GM23248 (cell line): ENCODE measurements at places on chromosomes 3 and 15. TPM values are rescaled to one million over a fixed set of nuclear protein-coding genes. Genes with fewer than 3 reads are reported as not detected.

- peak; percentile 33 for DNase-seq
- H3K27ac ChIP-seq: no peak overlapping the region
- H3K4me1 ChIP-seq: peaks cover 9% of the 10 kb centered on the region
These were observed 4.9 kb upstream of the DUSP7 start for GRCh38 chr3:52061121-52061910.

GRCh38 chr3:34179716-34180115 lies 381.3 kb downstream of the PDCD6IP start:
- H3K36me3 ChIP-seq: no peaks in the 10 kb centered on the region
- no peak overlapping the region for H3K4me3 ChIP-seq
- no peaks in the 10 kb centered on the region for H3K4me1 ChIP-seq
- H3K27ac ChIP-seq: no peak overlapping the region
- no peaks in the 10 kb centered on the region for H3K27me3 ChIP-seq

DNA sequence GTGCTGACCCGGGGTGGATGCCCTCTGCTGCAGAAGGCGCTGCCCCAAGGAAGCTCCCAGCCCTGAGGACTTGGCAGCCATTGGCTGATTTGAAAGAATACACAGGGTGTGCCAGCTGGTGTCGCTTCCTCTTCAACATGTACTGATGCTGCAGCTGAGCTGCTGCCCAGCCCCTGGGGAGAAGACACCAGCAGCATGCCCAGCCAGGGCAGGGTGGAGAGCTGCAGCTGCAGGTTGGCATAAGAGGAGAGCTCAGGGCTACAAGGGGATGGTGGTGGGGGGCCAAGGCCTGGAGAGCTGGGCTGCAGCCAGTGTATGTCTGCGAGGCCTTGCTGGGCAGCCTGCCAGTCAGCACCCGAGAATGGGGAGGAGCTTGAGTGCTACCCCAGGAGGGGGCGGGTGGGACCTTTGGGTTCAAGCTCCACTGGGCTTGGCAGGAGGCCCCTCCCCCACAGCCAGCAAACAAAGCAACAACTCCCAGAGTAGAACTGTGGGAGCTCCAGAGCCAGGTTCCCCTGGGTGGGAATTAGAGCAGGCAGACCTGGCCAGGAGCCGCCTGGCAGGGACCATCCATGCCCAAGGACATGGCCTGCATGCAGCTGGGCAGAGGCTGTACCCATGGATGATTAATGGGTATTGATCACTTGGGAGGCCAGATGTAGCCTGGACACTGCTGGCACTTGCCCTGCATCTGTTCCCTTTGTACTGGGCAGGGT lies 9.2 kb upstream of the SEMA4B start:
- no peak overlapping the region for H3K27ac ChIP-seq
- no peak overlapping the region for H3K4me3 ChIP-seq

DNA sequence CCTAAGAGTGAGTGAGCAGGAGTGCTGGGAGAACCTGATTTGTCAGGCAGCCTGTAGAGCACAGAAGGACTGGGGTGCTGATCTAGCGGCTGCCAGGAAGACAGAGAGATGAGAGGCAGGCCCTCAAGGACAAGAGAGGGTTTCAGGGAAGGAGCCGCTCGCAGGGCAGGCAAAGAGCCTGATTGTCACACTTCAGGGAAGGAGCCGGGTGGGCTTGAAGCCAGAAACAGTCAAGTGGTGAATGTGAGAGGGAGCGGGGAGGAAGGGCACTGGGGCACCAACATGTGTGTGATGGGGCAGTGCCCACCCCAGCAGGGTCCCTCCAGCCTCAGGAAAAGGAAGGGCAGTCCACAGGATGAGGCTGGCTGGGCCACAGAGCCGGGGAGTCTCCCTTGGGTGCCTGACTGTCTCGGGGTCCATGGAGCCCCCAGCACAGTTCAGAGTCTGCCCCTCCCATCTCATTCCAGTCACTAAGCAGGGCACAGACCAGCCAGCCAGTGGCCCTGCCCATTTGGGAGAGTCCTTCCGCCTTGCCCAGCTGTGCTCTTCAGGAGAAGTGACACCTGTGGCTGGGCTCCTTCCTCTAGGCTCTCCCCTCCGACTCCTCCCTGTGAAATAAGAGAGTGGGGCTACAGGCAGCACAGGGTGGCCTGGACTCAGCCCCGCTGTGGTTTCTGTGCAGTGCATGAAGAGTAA lies 148.6 kb downstream of the RAB11A start:
- H3K4me1 ChIP-seq: no peaks in the 10 kb centered on the region
- H3K27me3 ChIP-seq: peaks cover 20% of the 10 kb centered on the region
- no peak overlapping the region for H3K4me3 ChIP-seq
- no peaks in the 10 kb centered on the region for H3K36me3 ChIP-seq
- no peak overlapping the region for H3K27ac ChIP-seq

OCA2 gene
- total RNA-seq: not detected in 2 replicates

GRCh38 chr3:71384388-71384787 lies 199.1 kb downstream of the FOXP1 start:
- H3K4me3 ChIP-seq: no peak overlapping the region
- H3K27me3 ChIP-seq: no peaks in the 10 kb centered on the region
- H3K36me3 ChIP-seq: no peaks in the 10 kb centered on the region

DNA sequence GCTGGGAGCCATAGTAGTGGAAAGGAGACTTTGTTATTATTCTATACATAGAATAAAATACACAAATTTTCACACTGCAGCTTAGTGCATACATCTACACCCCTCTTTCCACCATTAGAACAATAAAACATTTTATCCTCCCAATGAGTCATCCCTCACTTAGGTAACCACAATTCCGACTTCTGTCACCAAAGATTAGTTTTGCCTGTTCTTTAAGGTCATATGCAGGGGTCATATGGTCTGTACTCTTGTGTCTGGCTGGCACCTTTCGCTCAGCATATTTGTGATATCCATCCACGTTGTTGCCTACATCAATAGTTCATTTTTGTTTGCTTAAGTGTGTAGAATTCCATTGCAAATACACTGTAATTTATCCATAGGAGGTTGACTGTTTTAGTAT lies 399.4 kb downstream of the SHQ1 start:
- peak; percentile 27 for DNase-seq
- no peak overlapping the region for H3K4me3 ChIP-seq
- H3K36me3 ChIP-seq: no peaks in the 10 kb centered on the region

DNA sequence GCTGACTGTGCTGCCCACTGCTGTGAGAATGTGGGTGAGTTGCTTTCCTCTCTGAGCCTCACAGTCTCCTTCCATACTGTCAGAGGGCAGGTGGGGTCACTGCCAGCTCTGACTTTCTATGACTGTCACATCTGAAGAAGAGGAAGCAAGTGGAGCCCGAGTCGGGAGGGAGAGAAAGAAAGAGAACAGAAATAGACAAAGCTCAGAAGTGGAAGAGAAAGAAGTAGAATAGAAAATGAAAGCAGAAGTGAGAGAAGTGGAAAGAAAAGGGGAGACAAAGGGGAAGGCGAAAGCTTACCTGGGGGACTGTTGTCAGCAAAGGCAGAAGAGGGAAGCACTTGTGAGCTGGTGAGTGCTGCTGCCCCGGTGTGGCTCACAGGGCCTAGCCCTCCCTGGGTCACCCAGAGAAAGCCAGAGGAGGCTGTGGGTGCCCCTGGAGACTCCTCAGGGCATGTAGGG lies 57.9 kb downstream of the EPHB1 start:
- no peak for DNase-seq
- no peaks in the 10 kb centered on the region for H3K36me3 ChIP-seq
- H3K4me3 ChIP-seq: no peak overlapping the region

GRCh38 chr3:155386919-155387318 lies 93.4 kb upstream of the STRIT1 start:
- H3K27ac ChIP-seq: no peak overlapping the region
- no peak overlapping the region for H3K4me3 ChIP-seq
- H3K36me3 ChIP-seq: no peaks in the 10 kb centered on the region
- DNase-seq: no peak
- H3K4me1 ChIP-seq: peaks cover 17% of the 10 kb centered on the region

GRCh38 chr3:62774221-62774620 lies 101.0 kb downstream of the CADPS start:
- H3K4me3 ChIP-seq: no peak overlapping the region
- peak; percentile 3 for DNase-seq
- no peaks in the 10 kb centered on the region for H3K27me3 ChIP-seq
- H3K27ac ChIP-seq: no peak overlapping the region

DNA sequence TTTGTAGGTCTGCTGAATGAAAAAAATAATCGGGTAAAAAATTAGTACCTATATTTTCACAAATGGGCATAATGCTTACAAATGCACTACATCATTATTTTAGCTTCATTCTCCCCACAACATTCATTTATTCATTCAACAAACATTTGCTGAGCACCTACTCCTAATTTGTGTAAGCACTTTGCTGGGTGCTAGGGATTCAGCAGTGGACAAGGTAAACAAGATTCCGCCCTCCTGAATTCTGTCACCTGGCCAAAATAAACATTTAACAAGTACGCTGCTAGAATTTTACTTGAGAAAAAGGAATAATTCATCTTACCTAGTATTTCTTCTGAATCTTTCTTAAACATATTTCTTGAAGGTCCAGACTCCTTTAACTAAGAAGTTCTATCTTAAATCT lies 72.1 kb downstream of the TIGIT start:
- H3K4me1 ChIP-seq: peaks cover 27% of the 10 kb centered on the region
- no peak overlapping the region for H3K4me3 ChIP-seq
- no peaks in the 10 kb centered on the region for H3K27me3 ChIP-seq
- no peaks in the 10 kb centered on the region for H3K36me3 ChIP-seq
- no peak overlapping the region for H3K27ac ChIP-seq
- DNase-seq: no peak

SLC12A1 gene
- total RNA-seq: not detected in 2 replicates

PLXND1 gene
- 67.2 and 83.0 TPM in 2 replicates for total RNA-seq

DNA sequence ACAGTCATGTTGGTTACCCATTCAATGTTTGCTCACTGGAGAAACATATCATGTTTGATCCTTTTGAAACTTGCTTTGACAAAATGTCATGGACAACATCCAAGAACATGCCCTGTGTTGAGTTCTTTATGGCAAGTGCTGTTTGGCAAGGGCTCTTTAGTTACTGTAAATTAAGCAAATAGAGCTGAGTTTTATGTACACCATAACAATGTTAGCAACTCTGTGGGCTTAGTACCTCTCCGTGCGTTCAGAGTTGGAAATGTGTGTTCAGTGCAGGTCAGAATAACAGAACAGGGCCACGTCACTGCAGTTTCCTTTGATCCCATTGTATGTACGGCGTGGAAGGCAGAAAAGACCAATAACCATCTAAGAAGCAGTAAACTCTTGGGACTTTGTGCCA lies 132.5 kb downstream of the MYRIP start:
- H3K36me3 ChIP-seq: no peaks in the 10 kb centered on the region
- H3K4me3 ChIP-seq: no peak overlapping the region
- no peak for DNase-seq
- no peak overlapping the region for H3K27ac ChIP-seq
- H3K4me1 ChIP-seq: no peaks in the 10 kb centered on the region

CCRL2 gene
- total RNA-seq: not detected in 2 replicates

PSMD2 gene
- 596 and 602 TPM in 2 replicates for total RNA-seq

ASTE1 gene
- total RNA-seq: 4.8 and 5.8 TPM in 2 replicates

DNA sequence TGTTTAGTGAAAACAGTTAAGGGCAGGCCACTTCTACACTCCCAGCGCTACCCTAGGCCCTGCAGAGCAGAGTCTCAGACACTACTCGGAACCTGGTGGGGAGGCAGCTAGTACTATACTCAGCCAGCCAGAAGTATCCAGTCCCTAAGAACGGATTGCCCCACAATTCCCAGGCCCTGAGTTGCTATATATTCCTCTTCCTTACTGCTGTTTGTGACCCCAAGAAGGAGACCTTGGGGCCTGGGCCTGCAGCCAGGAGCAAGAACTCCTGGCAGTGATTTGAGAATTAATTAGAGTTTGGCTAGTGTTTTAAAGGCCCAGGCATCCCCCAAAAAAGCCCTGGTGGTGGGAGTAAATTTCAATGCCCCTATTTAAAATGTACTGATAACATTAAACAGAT lies 87.7 kb downstream of the RBPMS2 start:
- H3K27ac ChIP-seq: no peak overlapping the region
- no peaks in the 10 kb centered on the region for H3K27me3 ChIP-seq
- H3K4me3 ChIP-seq: no peak overlapping the region
- peaks cover 45% of the 10 kb centered on the region; the same call in 1 of the 2 replicates for H3K36me3 ChIP-seq
- H3K4me1 ChIP-seq: peaks cover 3% of the 10 kb centered on the region
- DNase-seq: no peak

ADGRG7 gene
- not detected in 2 replicates for total RNA-seq

DNA sequence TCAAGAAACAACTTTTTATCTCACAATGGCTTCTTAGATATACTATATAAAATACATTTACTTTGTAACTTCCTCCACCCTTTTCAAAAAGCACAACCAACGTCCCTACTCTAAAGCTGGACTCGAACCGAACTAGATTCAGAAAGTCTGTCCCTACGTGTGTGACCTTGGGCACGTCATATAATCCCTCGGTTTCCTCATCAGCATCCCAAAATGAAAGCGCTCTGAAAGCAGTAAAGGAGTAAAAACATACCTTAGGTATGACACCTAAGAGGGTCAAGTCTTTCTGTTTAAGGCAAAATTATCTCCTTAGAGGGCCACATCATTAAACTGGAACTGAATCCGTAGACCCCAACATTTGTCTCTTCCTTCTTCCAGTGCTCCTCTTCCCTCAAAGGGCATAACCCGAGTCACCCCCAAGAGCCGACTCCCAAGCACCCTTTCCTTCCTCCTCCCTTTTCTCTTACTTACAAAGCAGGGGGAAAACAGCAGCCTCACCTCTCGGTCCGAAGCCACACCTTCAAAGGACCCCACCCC lies 663 bp downstream of the PDCD10 start:
- peaks cover 20% of the 10 kb centered on the region for H3K4me1 ChIP-seq
- H3K27ac ChIP-seq: peak overlapping the region; percentile 89
- peak overlapping the region; percentile 98 for H3K4me3 ChIP-seq
- H3K27me3 ChIP-seq: no peaks in the 10 kb centered on the region
- no peaks in the 10 kb centered on the region for H3K36me3 ChIP-seq

- peaks cover 30% of the 10 kb centered on the region for H3K27me3 ChIP-seq
- H3K36me3 ChIP-seq: no peaks in the 10 kb centered on the region
- H3K4me1 ChIP-seq: no peaks in the 10 kb centered on the region
- H3K4me3 ChIP-seq: no peak overlapping the region
- DNase-seq: no peak
These were observed 16.1 kb downstream of the CACNA1D start for GRCh38 chr3:53510508-53510907.

- peaks cover 13% of the 10 kb centered on the region; the same call in 1 of the 2 replicates for H3K36me3 ChIP-seq
- H3K4me1 ChIP-seq: peaks cover 58% of the 10 kb centered on the region
- peak overlapping the region; percentile 87 for H3K4me3 ChIP-seq
These were observed 15.9 kb downstream of the ZBTB38 start for GRCh38 chr3:141384157-141384556.

PARL gene
- total RNA-seq: 35.9 and 36.9 TPM in 2 replicates

DNA sequence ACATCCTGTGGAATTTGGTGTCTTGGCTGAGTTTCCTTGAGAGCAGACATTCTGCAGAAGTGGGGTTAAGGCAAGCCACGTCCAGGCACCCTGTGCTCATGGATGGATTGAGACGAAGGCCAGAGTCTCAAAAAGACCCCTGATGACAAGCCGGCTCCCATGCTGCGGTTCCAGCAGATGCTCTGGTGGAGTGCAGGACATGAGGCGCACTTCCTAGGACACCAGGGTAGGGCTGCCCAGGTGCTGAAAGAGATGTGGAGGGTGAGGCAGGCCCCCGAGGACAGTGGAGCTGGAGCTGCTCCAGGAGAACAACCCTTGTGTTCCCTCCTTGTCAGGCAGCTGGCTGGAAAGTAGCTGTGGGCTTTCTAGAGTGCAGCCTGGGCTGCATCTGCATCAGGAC lies 81.0 kb downstream of the ASB7 start:
- no peak for DNase-seq
- H3K27ac ChIP-seq: no peak overlapping the region
- no peak overlapping the region for H3K4me3 ChIP-seq
- peaks cover 23% of the 10 kb centered on the region for H3K4me1 ChIP-seq
